ENCODE measurements at places on chromosomes 11 and 22.

- no peak for DNase-seq
Measured at GRCh38 chr11:112540261-112540660, 279.6 kb upstream of the PLET1 start.

DNA sequence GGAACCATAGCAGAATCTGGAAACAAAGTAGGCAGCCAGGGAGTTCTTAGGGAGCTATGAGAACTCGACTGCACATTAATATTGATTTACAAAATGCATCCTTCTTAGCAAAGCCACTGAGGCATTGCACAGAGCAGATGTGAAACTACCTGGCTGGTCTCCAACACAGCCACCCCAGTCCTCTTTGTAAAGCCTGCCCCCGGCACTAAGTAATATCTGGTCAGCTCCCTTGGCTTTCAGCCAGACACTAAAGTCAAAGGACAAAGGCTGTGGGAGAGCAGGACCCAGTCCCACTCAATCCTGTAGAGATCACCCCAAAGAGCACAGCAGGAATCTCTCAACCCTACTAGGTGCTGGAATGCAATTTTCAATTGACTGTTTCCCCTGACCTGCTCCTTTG is 12.8 kb downstream of the XRRA1 start:
- DNase-seq: no peak

DNA sequence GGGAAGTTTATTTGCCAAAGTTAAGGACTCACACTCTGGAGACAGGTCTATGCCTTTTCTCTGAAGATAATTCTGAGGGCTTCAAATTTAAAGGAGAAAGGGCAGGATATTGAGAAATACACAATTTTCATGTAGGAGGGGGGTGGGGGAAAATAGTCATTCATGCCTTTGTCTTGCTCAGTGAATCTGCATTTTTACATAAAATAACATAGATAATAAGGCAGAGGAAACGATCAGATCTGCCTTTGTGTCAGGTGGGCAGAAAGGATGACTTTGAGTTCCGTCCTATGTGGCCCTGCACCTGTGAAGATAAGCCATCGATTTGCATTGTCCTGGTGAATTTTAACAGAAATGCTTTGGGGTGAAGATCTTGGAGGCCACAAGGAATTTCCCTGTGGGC is 76.8 kb downstream of the SC5D start:
- DNase-seq: no peak

DNA sequence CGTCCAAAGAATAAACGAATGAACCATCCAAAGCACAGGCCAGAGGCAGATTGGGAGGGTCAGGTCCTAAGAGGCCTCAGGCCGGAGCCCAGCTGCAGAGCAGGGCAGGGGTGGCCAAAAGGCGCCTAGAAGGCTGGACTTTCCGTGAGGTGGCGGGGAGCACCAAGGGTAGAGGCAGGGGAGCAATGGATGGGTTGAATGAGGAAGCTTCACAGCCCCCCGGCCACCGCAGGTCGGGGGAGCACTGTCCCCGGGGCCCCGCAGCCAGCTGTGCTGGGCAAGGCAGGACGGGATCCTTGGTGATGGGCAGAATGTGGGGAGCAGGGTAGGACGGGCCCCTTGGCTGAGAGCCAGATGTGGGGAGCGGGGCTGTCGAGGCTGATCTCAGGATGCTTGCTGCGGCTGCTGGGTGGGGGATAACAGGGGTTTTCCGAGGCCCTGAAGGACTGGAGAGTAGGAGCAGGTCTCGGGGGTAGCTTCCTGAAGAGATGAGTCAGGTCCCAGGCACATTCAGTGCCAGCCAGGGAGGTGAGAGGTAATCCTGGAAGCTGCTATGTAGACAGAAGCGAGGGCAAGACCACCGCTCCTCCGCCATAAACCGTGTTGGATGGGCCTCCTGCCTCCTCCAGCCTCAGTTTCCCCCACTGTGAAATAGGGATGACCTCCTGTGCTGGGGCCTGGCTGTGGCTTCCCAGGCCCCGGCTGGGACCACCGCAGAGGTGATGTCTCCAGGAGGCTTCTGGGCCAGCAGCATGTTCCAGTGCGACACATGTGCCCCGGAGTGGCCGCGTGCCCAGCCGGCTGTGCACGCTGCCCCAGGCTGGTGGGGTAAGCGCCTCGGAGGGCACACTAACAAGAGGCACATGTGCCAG is 34.6 kb upstream of the KCNQ1OT1 start:
- DNase-seq: no peak

- no peak for DNase-seq
Measured at GRCh38 chr22:24696551-24697001, 77.9 kb downstream of the PIWIL3 start.

DNA sequence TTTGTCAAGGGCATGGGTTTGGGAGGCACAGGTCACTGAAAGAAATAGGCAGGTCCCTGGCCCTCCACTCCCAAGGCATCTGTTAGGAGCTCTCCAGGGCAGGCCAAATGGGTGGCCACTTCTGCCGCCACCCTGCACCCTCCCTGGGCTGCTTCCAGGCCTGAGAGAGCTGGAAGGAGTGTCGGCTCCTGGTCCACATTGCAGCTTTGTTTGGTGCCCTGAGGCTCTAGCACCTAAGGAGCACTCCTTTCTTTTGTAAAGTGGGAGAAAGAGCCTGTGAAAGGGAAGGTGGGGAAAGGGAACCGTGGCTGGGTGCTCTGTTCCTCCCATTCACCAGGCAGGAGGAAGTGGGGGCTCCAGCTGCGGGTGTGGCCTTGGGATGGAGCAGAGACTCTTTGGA is 12.3 kb upstream of the FGF4 start:
- no peak for DNase-seq

DNA sequence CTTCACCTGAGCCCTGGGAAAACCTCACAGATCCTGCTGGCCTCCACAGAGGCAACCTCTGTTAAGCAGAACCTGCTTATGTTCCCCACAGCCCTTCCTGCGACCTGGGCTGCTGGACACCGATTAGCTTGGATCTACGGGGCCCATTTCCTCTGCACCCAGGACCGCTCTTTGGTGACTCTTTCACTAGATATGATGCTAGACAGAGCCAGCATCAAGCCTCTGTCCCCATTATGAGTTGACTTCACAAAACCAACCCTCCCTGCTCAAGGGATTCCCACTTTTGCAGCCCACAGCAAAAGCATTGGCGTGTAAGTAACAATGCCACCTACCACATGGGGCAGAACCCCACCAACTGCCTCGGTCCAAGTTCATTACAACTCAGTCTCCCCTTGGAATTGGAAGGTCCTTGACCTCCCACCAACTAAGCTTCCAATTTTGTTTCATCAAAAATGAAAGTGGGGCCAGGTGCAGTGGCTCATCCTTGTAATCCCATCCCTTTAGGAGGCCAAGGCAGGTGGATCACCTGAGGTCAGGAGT is 15.2 kb upstream of the TMPRSS4 start:
- no peak for DNase-seq

Measured in HS-5 (cell line).